ENCODE measurements at places on chromosomes 12 and 14.

DNA sequence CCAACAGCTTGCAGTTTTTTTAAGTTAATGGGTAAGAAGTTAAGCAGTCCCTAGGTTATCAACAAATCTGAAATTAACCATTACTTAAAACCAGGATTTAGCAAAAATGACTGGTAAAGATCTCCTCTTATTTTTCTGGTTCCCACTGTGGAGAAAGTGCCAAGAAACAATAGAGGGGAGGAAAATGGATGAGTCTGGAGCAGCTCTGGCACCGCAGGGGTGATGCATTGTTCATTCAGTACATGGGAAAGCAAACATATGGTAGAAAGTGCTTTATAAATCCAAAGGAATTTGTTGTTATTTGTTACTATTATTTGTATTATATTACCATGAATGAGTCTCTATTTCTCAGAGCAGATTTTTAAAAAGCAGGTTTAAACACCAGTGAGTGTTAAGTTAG is 92.2 kb downstream of the DYRK2 start:
- DNase-seq = no peak

- DNase-seq = no peak
Measured at GRCh38 chr14:90784621-90785270, 31.5 kb downstream of the TTC7B start.

GRCh38 chr12:124396544-124397398 is 101.9 kb downstream of the RFLNA start:
- DNase-seq = no peak

DNA sequence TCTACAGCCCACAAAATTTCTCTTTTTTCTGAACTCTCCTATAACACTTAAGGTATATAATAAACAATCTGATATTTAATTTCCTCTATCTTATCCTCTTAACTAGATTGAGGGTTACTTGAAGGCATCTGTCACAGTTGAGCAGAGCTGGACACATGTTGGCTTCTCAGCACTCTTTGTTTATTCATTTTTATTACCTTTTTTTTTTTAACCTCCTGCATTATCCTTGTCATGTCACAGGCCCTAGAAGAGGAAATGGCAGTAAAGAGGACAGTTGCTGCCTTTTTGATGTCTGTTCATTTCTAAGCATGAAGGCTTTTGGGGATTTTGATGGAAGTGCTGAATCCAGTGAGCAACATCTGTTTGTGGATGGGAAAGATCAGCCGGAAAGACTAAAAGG is 32.5 kb upstream of the EVL start:
- no peak for DNase-seq

- no peak for DNase-seq
Measured at GRCh38 chr12:10033783-10034545, 3.5 kb downstream of the CLEC9A start.

- DNase-seq = no peak
Measured at GRCh38 chr12:117580718-117581062, 219.3 kb upstream of the NOS1 start.

All from activated naive CD4-positive, alpha-beta T cell treated with Interleukin-2 at 50 U/mL for 16 hours (primary cell).